Astrocyte of the hippocampus (primary cell): ENCODE measurements at places on chromosomes 7 and 10.

DNA sequence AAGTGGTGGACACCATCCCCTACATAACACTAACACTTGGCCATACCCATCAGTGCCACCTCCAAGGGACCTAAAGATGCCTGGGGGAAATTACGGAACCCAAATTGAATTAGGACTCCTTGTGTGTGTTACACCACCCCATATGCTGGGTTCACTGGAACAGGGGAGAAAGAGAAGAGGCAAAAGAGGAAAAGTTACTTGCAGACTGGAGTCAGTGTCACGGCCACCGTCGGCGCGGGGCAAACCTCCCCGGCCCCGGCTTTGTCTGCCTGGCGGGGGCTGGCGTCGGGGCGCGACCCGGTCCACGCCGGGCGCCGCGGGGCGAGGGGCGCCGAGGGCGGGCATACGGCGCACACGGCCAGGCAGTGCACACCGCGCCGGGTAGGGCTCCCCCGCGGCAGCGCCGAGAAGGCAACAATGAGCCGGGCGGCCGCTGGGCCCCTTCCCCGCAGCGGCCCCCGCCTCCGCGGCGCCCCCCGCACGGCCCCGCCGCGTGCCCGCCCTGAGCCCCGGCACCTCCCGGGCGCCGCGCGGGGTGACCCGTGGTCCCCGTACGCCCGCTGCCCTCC is 171.1 kb downstream of the FAM107B start:
- DNase-seq, result peak; percentile 48

GRCh38 chr10:24645784-24646183 is 77.9 kb downstream of the ARHGAP21 start:
- no peak for DNase-seq

- no peak for DNase-seq
Measured at GRCh38 chr10:84541289-84541637, 212.9 kb downstream of the CCSER2 start.

DNA sequence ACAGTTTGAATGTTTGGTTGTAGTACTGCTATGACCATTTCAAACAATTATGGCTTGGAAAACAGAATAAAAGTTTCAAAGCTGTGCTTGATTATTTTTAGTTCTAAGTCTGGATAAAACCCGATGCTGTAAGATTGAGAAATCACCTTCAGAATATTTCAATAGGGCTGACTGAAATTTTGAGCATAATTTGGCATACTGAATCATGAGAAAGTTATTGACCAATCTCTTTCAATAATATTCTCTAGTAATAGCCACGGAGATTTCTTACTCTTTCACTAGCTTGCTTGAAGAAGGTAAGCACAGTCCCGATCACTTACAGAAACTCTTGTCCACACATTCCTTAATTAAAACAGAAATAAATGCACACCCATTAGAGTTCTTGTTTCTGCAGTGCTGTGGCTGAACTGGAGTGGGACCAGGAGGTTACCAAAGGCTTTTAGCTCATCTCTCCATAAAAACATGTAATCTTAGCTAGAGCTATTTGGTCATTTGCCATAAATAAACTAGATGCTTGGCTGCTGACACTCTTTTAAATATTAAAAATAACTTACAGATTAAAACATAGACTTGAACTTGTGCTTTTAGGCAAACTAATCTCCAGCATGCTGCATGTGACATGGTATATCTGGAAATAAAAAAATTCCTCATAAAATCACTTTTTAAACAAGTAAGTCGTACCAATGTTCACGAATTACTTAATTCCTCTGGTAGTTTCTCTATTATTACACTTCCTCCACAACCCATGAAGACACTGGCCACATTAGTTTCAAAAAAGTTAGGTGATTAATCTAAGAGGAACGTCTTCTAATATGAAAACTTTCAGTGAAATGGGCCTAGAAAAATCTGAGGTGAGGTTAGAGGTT is 97.8 kb downstream of the AGMO start:
- DNase-seq, result no peak

DNA sequence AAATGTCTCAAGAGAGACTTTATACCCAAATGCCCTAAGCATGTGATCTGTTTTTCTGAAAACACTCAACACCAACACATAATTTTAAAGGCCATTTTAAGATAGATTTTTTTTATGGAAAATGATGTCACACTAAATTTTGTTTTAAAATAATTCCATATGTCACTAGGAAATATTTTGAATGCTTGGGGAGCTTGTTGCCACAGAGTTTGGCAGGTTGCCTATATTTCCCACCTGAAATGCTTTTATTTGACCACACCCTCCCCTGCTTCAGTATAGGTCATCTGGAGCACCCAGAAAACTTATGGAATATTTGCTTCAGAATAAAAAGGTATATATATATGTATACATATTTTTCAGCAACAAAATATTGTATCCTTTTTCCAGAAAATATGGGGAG is 180.0 kb upstream of the ANK3 start:
- DNase-seq, result no peak

- no peak for DNase-seq
Measured at GRCh38 chr7:40824461-40824860, 689.7 kb downstream of the SUGCT start.

DNA sequence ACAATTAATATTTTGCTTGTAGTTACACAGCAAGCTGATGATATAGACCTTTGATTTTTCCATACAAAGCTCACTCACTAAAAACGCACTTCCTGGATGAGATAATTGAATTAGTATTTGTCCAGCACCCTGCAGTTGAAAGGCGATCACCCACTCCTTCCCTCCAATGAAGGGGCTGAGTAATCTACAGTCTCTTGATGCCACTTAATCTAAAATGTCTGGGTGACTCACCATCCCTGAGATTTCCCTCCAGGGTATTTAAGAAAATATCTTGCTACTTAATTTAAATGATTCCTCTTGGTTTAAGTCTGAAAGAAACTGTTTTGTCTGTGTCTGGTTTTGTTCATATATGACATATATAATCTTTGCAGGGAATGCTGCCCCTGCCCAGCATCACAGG is 515.3 kb downstream of the GRID1 start:
- DNase-seq, result peak; percentile 54

GRCh38 chr7:50275430-50275829 is 29.1 kb upstream of the IKZF1 start:
- DNase-seq, result no peak

DNA sequence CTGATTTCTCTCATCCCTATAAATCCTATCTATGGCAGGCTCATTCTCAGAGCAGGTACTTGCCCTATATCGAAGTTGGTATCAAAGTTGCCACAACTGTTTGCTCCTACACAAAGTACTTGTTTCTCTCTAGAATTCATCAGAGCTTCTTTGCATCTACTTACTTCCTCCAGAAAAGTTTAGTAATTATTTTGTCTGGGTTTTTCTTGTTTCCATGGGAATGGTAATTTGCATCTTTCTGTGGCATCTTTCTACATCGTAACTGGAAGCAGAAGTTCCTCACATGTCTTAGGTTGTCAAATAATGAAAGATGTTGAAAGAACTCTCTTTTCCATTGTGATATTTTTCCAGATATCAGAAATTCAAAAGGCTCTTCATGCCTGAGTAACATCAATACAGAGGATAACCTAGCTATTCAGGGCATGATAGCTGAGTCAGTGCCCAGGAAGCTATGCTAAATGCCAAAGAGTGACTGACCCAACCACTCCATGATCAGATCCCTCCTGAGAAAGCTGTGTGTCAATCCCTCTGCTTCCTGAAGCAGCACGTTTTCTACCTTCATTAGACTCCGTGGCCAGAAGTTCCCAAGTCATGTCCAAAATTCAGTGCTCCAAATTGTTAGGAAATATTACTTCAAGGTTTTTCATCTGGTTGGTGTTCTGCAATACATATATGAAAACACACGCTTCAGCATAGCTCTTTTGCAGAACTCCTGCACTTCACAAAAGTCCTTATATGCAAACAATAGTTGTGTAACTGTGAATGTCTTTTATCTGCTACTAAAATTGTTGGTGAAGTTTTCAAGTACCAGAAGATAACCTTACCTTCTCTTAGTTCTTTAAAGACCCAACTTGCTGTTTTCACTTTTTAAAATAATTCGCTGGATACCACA is 216.5 kb downstream of the VTI1A start:
- peak; percentile 80 for DNase-seq

DNA sequence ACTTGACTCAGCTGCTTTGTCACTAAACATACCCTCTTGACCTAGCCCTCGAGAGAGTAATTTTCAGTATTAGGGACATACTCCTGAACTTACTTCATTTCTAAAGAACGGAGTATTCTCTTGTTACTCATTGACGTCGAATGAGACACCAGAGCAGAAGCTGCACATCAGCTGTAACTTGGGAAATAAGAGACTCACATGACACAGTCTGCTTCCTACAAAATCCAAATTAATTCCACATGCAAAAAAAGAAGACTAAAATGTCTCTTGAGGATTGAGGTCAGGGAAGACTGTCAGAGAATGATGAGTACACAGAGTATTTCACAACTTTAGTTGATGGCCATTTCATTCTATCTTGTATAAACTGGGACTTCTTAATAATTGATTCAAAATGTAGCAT is 114.7 kb upstream of the EGFR start:
- peak; percentile 8 for DNase-seq

GRCh38 chr10:126087796-126088505 is 191.6 kb downstream of the FANK1 start:
- DNase-seq, result no peak

GRCh38 chr10:52599551-52600200 is 172.9 kb downstream of the MBL2 start:
- DNase-seq, result no peak

- no peak for DNase-seq
Measured at GRCh38 chr10:128630787-128631252, 504.6 kb upstream of the MKI67 start.

GRCh38 chr10:78210976-78211375 is 177.3 kb downstream of the RPS24 start:
- no peak for DNase-seq

DNA sequence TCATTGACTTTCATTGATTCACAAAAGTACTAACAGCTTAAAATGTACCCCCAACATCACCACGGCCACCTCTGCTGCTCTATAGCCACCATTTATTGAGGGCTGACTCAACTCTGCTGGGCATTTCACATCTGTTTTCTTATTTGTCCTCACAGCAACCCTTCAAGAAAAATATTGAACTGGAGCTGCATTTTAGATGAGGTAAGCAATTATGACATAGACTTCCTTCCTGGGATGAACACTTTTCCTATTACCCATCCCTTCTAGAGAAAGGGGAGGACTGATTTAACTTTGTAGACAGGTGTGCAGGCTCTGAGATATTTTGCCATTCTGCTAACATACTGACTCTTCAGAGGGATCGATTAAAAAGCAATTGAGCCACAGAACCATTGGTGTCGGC is 217.4 kb downstream of the CACNA2D1 start:
- DNase-seq, result no peak

DNA sequence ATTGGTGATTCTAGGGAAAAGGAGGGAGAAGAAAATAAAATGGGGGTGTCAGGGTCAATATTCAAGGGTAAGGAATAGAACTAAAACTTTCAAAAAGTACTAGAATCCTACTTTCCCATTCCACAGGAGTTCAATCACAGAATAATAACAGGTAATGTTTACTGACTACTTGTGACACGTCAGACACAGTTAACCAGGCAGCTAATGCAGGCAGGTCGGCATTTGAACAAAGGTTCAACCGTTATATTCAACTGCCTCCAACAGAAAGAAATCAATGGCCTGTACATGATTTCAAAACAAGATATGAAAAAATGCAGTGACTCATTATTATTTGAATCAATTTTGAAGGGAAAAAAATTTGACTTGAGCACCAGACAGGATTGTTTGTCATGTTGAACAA is 3.1 kb downstream of the ASB15 start:
- no peak for DNase-seq

DNA sequence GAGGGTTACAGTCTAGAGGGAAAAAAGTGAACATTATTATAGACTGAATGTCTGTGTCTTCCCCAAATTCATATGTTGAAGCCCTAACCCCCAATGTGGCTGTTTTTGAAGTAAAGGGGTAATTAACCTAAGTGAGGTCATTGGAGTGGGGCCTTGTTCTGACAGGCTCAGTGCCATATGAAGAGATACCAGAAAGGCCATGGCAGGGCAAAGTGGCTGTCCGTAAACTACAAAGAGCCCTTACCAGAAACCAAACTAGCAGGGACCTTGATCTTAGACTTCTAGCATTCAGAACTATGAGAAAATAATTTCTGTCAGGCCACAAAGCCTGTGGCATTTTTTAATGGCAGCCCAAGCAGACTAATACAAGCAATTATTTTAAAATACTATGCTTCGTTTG is 8.7 kb downstream of the TMEM209 start:
- DNase-seq, result no peak

DNA sequence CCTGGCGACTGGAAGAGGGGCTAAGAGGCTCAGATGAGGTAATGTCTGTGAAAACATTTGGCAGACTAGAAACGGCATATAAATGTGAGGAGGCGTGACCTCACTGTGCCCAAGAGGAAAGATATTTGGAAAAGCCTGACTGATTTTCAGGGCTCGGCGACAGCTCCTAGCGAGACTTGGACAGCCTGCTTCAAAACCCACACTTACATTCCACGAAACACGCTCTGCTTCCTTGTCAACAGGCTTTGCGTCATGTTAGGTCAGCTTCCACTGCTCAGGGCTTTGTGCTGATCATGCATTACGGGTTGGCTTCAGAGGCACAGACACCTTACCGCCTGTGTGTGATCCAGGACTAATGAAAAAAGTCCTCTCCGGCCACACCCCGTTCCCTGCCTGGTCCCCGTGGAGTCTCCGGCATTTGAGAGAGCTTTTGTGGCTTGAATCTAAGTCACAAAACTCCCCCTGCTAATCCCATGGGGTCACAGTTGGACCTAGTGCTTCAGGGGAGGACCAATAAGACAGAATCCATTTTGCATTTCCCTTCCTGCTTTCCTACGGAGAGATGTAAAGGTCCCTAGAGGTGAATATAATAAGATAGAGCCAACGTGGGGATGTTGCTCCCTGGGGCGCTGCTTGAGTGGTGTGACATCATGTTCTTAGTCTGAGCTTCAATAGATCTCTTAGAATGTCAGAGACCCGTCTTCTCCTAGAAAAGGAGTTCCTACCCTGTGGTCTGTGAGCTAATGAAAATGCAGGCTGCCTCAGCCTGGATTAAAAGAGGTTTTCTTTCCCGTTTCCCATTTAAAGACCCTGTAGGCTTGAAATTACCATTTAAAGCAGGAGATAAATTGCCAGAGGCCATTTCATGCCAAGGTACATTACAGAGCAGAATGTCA is 25.5 kb downstream of the FGFBP3 start:
- DNase-seq, result peak; percentile 81

DNA sequence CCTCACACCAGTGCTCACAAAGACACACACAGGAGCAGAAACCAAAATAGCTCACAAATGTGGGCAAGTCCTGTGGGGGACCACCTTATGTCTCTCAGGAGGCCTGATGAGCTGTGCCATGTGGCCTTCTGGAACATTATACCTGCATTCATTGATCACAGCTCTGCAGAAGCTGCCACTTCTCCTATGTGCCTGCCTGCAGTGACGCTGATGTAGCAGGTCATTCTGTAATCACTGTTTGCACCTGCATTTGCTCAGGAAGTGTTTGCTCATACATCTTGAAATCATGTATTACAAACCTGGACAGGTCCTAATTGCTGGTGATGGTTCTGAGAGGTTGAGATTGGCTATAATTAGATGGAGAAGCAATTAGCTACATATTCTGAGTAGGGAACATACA is 310.2 kb downstream of the AUTS2 start:
- DNase-seq, result no peak
